ENCODE measurements at places on chromosomes 16 and 17. TPM values are rescaled to one million over a fixed set of nuclear protein-coding genes. Genes with fewer than 3 reads are reported as not detected.

TUBB3 gene
- 253 TPM for total RNA-seq

PSME3IP1 gene
- 55.5 TPM for total RNA-seq

KRT27 gene
- not detected for total RNA-seq

DLX3 gene
- total RNA-seq = not detected

SEZ6 gene
- total RNA-seq = not detected

NPIPA2 gene
- total RNA-seq = 0.77 TPM

KCNH6 gene
- not detected for total RNA-seq

ARHGAP44 gene
- total RNA-seq = 1.7 TPM

CCL17 gene
- not detected for total RNA-seq
